Transverse colon (tissue), 4 donors: ENCODE measurements at places on chromosomes 12 and 14.

DNA sequence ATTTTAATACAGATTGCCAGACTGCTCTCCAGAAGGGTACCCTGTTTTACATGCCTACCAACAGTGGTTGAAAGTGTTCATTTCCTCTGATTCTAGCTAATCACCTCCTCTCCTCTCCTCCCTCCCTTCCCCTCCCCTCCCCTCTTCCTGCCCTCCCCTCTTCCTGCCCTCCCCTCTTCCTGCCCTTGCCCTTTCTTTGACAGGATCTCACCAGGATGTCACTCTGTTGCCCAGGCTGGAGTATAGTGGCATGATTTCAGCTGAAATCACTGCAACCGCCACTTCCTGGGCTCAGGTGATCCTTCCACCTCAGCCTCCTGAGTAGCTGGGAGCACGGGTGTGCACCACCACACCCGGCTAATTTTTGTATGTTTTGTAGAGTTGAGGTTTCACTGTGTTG, 24.7 kb downstream of the APAF1 start:
- no peaks in the 10 kb centered on the region for H3K4me1 ChIP-seq
- no peak overlapping the region for H3K4me3 ChIP-seq
- no peaks in the 10 kb centered on the region for H3K27me3 ChIP-seq
- no peak for DNase-seq
- no peak overlapping the region for H3K27ac ChIP-seq

DNA sequence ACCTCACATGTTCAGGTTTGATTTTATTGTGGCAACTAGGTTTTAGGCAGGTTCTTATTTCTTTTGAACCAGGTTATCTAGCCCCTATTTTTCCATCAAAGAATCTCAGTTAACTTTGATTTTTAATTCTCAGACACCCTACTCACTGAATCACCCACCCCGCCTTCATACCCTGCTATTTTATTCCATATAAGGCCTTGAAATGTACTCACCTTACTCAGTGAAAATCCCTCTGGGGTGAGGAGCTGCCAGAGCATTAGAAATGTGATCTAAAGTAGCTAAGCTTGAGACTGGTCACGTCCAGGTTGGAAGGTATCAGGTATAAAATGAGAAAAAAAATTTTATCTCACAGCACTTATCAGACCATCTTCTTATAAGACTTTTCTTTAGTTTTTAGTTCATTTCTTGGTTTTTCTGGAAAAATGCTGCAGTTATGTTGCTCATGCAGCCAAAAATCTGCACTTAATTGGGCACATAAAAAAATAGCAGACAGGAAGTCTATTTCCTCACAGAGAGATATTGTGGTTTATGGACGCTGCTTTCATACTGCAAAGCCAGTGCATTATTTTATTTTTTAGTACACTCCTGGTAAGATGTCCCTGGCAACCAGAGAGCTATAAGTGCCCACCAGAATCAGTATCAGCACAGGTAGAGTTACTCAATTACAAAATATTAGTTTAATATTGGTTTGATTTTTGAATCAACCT, 101.5 kb upstream of the CCDC91 start:
- H3K36me3 ChIP-seq, result no peaks in the 10 kb centered on the region
- no peak overlapping the region for H3K4me3 ChIP-seq
- H3K27ac ChIP-seq, result no peak overlapping the region
- no peaks in the 10 kb centered on the region for H3K27me3 ChIP-seq
- H3K4me1 ChIP-seq, result no peaks in the 10 kb centered on the region

DNA sequence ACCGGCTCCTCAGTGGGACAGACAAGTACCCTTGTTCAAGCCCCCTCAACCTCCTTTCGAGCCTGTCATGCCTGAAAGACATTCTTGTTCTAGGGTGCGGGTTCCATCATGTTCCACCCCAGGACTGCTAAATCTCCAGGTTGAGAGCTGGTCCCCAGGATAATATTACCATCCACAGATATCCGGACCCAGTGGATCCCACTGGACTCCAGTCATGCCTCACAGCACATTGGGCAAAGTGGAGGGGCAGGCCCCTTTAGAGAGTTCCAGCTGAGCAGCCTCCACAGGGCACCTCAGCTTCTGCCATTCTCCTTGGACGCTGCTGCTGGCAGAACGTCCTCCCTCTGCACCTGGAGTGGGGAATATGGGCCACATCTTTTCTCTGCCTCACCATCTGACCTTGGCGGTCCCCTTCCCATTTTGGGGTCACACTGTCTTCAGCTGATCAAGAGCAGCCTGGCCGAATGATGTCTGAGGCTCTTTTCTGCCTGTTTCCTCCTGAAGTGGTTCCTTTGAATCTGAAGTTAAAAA, 137.4 kb downstream of the BCL11B start:
- H3K27ac ChIP-seq, result no peak overlapping the region
- no peaks in the 10 kb centered on the region for H3K4me1 ChIP-seq
- H3K27me3 ChIP-seq, result no peaks in the 10 kb centered on the region

DNA sequence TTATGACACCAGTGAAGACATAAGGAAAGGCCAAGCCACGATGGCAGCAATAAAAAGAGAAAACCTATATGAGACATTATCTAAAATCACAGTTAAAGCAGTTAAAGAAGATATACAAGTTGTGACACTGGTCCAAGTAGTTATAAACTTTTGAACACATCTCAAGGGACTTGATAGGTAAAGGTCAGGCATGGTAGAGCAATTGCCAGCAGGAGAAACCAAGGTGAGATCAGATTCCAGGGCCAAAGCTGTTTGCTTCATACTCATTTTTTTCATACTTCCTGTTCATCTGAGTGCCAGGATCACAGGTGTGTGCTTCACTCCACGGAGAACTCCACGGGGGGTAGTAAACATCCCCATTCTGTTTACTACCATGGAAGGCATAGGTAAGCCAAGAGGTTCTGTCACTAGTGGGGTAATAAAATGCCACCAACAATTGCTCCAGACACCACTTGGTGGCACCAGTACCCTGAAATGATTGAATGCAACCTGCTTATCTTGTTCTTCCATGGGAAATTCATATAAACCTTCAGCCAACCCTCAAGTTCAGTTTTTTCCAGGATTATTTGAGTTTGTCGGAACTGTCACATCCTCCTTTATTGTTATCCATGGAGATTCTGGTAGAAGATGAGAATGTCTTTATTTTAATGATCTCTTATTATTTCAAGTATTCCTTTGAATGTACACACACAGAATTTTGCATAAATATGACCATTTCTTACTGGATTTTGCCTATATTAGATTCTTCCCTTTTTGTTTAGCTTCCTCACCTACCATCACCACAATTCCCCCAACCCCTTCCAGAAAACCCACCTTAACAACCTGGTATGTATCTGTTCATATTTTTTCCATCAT, 59.2 kb upstream of the TSPAN8 start:
- no peaks in the 10 kb centered on the region for H3K36me3 ChIP-seq
- no peak overlapping the region for H3K4me3 ChIP-seq
- peak; percentile 68 for DNase-seq

GRCh38 chr12:126663304-126664094, 1598.3 kb downstream of the AACS start:
- no peaks in the 10 kb centered on the region for H3K4me1 ChIP-seq
- H3K27ac ChIP-seq, result no peak overlapping the region
- no peak for DNase-seq
- H3K36me3 ChIP-seq, result no peaks in the 10 kb centered on the region
- no peak overlapping the region for H3K4me3 ChIP-seq
- H3K27me3 ChIP-seq, result no peaks in the 10 kb centered on the region
